Bronchial epithelial cell (primary cell): ENCODE measurements at places on chromosomes 5 and 9.
A peak's percentile ranks its signal among the peaks of the same experiment; 100 is the strongest.

GRCh38 chr9:122939601-122940000, 1.2 kb upstream of the RABGAP1 start:
- DNase-seq, result no peak

GRCh38 chr5:5352675-5353074, 69.8 kb upstream of the ICE1 start:
- DNase-seq, result no peak

DNA sequence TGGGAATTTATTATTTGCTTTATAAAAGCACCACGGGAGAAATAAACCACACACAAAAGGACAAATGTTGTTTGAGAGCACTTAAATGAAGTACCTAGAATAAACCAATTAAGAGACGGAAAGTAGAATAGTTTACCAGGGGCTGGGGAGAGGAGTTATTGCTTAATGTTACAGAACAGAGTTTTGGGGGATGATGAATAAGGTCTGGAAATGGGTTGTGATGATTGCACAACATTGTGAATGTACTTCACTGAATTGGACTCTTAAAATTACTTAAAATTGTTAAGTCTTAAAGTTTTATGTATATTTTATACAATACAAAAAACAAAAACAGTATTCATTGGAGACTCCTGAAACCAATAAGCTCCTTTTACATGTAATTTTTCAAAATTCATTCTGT, 1.5 kb downstream of the ZBTB43 start:
- DNase-seq, result peak; percentile 59

GRCh38 chr9:134188386-134189144, 24.2 kb upstream of the RNU6ATAC start:
- no peak for DNase-seq

- DNase-seq, result no peak
These were observed 3.8 kb upstream of the GALT start for GRCh38 chr9:34642679-34643078.

DNA sequence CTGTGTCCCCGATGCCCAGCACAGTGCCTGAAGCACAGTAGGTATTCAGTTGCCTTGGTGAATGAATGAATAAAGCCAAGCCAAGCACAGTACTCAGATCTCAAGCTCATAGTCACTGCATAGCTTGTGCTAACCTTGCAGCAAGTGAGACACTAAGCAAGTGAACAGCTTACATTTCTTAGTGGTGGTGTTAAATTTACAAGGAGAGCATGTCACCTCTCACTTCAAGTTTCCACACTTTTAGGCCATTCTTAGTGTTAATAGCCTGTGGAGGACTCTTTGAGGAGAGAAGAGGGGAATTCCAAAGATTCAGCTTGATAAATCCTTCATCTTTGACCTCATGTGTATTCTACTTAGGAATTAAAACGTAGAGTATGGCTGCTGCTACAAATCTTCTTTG, 104.7 kb downstream of the C9orf152 start:
- DNase-seq, result no peak

DNA sequence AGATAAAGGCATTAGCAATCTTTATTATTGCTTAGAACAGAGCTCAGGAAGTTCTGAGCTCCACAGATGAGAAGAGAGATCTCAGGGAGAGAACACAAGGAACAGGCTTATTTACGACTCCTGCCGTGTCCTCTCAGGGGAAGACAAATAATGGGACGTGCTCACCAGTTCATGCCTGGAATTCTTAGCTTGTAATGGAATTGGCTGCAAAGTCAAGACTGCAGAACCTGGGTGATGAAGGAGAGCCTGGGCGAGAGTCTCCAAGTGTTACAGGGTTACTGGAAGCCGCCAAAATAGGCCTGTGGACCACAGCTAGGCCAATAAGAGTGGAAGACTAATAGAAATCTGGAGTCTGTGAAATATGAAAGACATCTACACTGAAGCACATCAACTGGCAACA, 174.5 kb upstream of the ADAMTSL1 start:
- DNase-seq, result no peak
